ENCODE measurements at places on chromosomes 7 and 10. TPM values are rescaled to one million over a fixed set of nuclear protein-coding genes. Genes with fewer than 3 reads are reported as not detected.

Gene OLAH
- under 0.01 TPM for total RNA-seq

Gene PDIA4
- total RNA-seq = 226 TPM

Gene WDR86
- total RNA-seq = 0.78 TPM

Gene RPEL1
- 0.37 TPM for total RNA-seq

Gene LRRC17
- total RNA-seq = 9.6 TPM

Gene GDF2
- not detected for total RNA-seq

Gene MEOX2
- 4.0 TPM for total RNA-seq

Gene PYROXD2
- total RNA-seq = 9.2 TPM

Gene WNT8B
- not detected for total RNA-seq

Gene SEMA3A
- 5.1 TPM for total RNA-seq

Gene GNGT1
- not detected for total RNA-seq

Gene OR13A1
- total RNA-seq = not detected

Gene SDK1
- total RNA-seq = 1.6 TPM

Gene KLLN
- total RNA-seq = 0.73 TPM

Gene MMRN2
- 4.7 TPM for total RNA-seq

Gene DNAH11
- total RNA-seq = under 0.01 TPM

Gene TUBAL3
- total RNA-seq = not detected

Gene SSMEM1
- not detected for total RNA-seq

Gene GRM3
- not detected for total RNA-seq

Gene CPED1
- total RNA-seq = 47.9 TPM

Gene THAP5
- total RNA-seq = 15.1 TPM

Gene CDC14C
- not detected for total RNA-seq

Data from subcutaneous preadipocyte (primary cell).